ENCODE measurements at places on chromosomes 1 and 21.

DNA sequence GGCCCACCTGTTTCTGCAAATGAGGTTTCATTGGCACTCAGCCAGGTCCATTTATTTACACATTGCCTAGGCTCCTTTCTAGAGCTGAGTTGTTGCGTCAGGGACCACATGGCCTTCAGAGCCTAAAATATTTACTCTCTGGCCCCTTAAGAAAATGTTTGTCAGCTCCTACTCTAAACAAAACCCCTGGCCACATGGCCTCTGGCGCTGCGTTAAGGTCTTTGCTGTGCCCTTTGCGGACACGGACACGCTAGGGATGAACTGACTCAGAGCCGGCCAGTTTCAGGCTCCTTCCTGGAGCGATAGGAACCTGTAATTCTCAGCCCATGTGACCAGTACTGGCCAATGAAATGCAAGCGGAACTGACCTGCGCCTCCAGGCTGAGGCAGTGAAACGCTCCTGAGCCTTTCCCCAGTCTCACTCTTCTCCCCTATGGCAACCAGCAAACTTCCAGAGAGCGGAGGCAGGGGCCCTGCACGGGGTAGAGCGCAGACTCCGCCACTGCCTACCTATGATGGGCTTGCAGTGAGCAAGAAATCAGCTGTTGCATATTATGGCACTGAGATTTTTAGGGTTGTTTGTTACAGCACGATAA, 160.3 kb downstream of the ETS2 start:
- DNase-seq: no peak

DNA sequence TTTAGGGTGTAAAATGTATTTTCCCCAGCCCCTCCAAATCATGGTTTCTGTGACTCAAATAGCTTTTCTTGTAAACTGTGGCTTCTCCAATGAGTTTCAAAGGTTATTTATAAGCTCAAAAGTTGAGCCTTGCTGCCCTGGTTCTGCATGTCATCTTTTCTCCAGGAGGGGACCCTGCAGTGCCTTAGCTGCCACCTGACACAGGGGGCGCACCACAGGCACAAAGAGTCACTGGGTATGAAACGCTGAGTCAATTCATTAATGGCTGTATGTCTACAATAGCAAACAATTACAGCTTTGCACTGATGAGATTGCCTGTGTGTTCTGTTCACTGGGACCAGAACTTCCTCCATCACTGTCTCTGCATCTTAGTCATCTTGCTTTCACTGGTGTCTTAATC, 100.8 kb downstream of the PCP4 start:
- DNase-seq: no peak

DNA sequence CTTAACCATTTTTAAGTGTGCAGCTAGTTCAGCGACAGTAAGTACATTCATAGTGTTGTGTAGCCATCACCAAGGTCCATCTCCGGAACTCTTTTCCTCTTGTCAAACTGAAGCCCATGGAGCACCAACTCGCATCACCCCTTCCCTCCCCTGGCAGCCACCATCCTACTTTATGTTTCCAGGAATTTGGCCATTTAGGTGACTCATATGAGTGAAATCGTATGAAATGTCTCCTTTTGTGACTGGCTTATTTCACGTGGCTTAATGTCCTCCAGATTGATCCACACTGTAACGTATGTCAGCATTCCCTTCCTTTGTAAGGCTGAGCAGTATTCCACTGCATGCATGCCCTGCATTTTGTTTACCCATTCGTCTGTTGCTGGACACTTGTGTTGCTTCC, 2.5 kb downstream of the COL6A2 start:
- DNase-seq: no peak

DNA sequence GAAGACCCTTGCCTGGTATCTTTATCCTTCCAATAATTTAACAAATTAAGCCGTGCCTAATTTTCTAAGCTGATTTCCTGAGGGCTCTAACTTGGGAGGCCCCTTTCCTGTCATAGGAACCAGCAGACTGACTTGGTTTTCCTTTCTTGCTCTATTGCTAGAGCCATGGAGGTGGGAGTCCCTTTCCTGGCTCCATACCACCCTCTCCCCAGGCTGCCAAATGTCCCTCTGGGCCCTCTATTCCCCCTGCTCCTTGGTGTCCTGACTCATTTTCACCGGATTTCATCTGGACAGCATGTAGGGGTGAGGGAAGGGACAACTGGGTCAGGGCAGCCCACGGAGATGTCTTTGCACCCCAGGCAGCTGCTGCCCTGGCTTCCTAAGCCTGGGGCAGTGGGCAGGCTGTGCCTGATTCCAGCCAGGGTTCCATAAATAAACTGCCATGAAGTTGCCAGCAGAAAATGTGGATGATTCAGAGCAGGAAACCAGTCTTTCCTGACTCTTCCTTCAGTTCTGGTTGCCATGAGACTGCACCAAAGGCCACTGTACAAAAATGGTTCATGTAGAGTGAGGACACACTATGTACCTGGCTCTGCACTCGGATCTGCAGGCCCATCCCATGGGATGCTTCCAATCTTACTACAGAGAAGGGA, 38.0 kb upstream of the SERBP1 start:
- no peak for DNase-seq

GRCh38 chr1:29632806-29633615, 396.7 kb downstream of the PTPRU start:
- DNase-seq: no peak

DNA sequence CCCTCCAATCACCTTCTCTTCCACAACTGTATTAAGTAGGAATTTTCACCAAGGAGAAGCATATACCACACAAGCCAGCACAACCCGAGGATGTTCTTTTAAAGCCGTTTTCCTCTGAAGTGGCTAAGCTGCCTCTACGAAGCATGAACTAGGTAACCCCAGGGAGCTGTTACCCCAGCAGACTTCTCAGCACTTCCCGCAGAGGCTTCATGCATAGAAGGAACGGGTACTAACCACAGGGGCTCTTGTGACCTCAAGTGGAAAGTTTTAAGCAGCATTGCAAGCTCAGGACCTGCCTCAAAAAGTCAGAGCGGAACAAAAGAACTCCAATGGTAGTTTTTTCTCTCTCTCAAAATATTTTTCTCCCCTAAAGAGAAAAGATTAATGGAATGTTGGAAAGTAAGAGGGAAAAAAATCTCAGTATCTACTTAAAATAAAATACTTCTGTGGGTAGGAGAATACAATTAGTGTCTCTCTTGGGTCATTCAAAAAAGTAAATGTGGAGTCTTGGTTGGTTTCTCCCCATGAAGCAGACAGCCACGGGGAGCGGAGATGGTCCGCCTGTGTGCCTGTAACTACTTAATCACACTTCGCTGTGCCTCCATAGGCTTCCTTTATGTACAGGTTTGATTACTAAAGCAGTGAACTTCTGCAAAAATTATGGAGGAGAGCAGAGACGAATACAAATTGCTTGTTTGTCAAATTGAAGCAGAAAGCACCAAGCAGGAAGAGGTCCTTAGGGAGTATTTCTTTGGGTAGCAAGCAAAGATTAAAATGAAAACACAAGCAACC, 40.9 kb downstream of the STX6 start:
- peak; percentile 62 for DNase-seq

DNA sequence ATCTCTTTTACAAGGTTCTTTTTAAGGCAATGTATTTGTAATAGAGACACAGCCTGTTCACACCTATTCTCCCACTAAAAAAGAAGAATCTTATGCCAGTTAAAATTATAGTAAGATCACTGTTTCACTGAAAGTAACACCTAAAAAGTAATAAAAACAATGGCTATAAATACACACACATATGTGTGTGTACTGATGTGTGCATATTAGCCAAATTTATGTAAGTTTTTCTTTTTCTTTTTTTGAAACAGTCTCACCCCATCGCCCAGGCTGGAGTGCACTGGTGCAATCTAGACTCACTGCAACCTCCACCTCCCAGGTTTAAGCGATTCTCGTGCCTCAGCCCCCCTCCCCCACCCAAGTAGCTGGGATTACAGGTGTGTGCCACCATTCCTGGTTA, 56.8 kb upstream of the SLC30A10 start:
- DNase-seq: no peak

DNA sequence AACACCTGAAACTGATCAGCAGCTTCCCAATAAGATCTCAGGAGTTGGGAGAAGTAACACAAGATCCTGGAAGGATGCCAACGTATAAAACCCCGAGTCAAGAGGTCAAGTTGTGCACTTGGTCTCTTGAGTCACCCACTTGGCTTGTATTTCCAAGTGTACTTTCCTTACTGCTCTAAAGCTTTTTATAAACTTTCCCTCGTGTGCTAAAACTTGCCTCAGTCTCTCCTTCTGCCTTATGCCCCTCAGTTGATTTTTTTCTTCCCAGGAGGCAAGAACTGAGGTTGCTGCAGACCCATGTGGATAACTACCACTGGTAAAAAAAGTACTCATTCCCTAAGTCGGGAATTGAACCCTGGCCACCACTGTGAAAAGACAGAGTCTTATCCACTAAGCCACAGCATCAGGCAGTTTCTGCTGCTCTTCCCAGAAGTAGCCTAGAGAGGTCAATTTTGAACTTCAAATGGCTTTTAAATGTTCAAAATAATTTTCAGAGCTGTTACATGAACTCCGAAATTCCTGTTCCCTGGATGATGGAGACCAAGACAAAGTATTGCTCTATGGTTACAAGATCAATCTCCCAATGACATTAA, 28.9 kb downstream of the ITLN2 start:
- DNase-seq: no peak

- no peak for DNase-seq
These were observed 107.6 kb upstream of the ZNF644 start for GRCh38 chr1:91129458-91129857.

GRCh38 chr1:1619917-1620361, 4.6 kb downstream of the MIB2 start:
- DNase-seq: no peak

DNA sequence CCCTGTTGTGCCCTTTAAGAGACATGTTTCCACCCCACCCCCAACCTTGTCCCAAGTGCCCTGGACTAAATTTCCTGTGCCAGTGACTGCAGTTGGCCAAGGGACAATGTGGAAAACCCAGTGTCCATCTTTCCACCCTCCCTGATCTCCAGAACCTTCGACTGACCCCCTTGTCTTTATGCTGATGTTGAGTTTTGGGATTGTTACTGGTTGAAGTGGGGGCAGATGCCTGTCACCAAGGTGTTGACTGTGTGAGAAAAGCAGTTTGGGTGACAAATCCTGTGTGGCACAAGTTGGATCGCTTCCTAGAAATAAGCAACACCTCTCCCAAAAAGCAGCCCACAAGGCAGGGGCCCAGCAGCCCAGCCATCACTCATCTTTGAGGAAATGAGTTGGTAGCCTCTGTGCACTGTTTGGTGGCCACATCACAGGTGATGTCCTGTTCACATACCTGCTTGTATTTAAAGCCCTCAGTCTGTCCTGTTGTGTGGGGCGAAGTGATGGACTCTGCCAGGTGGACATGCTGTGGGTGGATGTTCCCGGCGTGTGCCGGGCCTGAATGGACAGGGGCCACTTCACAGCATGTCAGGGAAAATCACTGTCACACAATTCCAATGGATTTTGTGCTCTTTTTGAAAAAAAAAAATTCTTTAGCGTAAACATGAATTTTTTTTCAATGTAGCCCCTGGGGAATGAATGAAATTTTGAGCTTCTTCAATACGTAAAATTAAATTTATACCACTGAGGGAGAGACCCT, 6.6 kb upstream of the MIIP start:
- DNase-seq: no peak

- DNase-seq: no peak
These were observed at the start of gene GJB3 for GRCh38 chr1:34781071-34781843. Gene GJB3 (plus strand): TSS chr1:34781214. CDS start chr1:34784763, 3,549 bp downstream.

DNA sequence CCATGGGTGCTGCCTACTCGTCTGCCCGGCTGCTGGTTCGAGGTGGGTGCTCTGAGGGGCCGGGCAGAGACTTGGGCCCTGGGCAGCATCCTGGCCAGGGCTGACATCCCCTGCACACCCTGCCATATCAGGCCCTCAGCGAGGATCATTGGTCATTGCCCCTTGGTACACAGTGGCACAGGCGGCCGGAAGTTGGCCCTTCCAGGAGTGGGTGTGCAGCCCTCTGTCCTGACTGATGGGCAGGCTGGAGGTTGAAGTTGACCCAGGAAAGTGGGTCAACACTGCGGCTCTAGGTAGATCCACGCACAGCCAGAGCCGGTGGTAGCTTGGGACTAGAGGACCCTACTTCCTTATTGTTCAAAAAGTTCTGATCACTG, 72.9 kb downstream of the TRIM11 start:
- DNase-seq: no peak

- no peak for DNase-seq
These were observed 187.3 kb upstream of the DMRTA2 start for GRCh38 chr1:50610563-50610962.

DNA sequence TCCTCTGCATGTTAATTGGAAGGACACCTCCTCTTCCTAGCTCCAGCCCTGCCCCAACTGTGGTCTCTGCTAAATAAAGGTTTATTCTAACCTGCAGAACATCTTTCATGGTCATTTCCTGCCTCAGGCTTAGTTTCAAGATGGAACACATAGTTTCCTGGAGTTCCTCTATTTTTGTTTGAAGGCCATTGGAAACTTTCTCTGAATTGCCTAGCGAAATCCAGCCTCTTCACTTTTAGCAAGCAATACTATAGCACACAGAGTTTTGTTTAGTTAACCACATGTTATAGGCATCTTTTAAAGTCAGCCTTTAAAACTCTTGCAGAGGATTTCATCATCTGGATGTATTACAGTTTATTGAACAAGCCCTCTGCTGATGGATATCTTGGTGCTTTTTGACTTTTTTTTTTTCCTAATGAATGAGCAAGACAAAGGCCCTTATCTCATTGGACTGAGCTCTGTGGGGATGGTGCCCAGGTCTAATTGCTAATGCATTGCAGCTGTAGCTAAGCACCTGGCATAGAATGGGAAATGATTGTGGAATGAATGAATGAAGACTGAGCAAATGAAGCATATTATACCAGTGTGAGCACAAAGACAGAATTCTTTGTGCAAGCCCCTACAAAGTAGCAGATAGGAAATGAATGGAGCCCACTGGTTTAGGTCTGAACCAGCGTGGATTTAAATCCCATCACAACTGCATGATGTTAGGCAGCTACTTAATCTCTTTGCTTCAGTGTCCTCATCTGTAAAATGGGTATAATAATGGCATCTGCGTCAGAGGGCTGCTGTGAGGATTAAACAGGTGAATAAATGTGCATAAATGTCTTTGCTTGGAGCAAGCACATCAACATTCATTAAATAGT, 641 bp upstream of the CFAP107 start:
- DNase-seq: no peak

DNA sequence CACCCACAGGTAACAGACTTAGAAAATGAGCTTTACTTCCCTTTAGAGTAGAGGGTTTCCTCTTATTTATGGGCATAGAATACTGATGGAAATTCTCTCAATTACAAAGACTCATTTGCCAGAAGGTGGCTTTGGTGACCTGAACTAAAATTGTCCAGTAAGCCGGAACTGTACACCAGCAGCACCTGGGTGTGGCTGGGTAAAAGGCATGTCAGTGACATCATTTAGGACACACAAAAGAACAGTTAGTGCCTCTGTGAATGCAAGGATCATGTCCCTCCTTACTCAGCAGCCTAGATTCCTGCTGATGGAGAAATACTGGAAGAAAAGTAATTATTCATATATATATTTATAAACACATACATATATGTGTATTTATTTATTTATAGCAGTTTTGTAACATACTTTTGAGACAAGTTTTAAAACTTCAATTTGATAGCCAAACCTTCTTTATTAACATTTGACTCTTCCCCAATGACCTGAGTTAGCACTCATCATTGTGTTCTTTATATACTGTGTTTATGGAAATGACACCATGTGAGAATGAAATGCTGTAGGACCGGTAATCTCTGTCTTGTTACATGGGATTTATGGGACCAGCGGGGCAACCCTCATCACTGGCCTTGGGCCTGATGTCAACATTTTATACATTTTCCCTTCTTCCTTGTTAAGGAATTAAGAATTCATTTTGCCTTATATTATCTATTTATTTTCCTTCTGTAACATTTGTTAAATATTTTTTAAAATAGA, 274.4 kb downstream of the BRINP2 start:
- no peak for DNase-seq
